ENCODE measurements at places on chromosomes 7 and 10. TPM values are rescaled to one million over a fixed set of nuclear protein-coding genes. Genes with fewer than 3 reads are reported as not detected.

DNA sequence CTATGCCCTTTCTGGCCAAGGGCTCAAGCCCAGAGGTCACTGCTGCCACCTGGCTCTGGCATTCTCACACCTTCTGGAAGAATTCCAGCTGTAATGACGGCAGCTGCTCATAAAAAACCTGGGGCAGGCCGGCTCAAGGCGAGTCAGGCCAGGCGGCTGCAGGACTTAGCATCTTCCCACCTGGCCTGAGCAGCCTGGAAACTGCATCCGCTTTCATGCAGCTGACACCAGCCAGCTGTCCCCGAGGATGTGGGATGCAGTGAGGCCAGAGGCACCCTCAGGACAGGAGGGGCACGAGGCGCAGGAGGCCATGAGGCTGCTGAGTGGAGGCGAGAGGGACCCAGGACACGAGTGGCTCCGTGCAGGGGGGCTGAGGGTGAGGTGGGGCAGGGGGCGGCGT lies 47.5 kb upstream of the ADGRA1 start:
- H3K27me3 ChIP-seq = peaks cover 3% of the 10 kb centered on the region
- no peaks in the 10 kb centered on the region for H3K4me1 ChIP-seq
- no peak for DNase-seq
- H3K36me3 ChIP-seq = no peaks in the 10 kb centered on the region
- H3K4me3 ChIP-seq = no peak overlapping the region
- H3K27ac ChIP-seq = no peak overlapping the region

GRCh38 chr10:74542077-74542476 lies 284.3 kb upstream of the KAT6B start:
- H3K4me1 ChIP-seq = no peaks in the 10 kb centered on the region
- H3K27me3 ChIP-seq = no peaks in the 10 kb centered on the region
- no peak for DNase-seq
- H3K36me3 ChIP-seq = no peaks in the 10 kb centered on the region

DNA sequence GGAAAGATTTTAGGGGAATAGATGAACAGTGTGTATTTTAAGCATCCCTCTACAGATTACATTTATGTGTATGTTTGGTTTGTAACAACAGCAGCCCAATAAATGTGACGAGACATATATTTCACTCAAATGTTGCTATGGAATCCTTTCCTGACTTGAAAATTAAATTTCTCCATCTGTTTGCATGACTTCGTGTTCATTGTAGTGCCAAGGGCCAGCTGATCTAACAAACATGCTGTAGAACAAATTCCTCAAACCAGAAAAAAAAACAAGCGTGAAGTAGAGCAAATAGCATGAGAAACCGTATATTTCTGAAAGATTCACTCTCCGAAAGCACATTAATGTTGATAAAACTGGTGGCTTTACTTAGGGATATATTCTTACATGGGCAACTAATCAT lies 87.8 kb downstream of the NRCAM start:
- no peak overlapping the region for H3K27ac ChIP-seq
- H3K4me3 ChIP-seq = no peak overlapping the region
- DNase-seq = no peak
- no peaks in the 10 kb centered on the region for H3K27me3 ChIP-seq
- no peaks in the 10 kb centered on the region for H3K36me3 ChIP-seq

DNA sequence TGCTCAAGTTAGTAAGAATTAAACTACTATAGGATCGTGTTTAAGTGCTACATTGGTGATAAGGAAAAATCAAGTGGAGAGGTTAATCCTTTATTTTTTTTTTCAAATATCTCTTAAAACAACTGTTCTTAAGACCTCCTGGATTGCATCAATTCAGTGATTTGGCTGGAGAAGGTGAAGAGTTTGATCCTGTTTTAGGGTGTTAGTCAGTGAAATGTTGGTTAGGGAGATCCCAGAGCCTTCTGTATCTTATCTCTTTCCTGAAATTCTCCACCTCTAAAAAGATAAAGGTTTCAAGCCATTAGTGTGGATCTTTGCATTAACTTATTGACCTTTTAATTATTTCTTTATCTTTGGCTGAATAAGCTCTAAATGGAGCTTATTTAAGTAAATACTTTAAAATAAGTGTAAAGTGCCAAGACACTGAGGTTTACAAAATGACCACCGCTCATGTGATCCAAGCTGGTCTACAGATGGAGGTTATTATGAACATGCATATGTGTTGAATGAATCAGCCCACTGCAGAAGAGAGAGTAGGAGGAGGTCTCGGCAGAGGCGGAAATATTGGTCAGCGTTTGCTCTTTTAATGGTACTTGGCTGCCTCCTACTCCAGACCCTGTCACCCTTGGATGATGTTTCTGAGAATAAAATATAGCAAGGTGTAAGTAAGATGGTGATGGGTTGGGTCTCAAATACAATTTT lies 51.8 kb upstream of the BMPER start:
- no peak overlapping the region for H3K27ac ChIP-seq
- H3K27me3 ChIP-seq = no peaks in the 10 kb centered on the region
- H3K36me3 ChIP-seq = no peaks in the 10 kb centered on the region
- no peaks in the 10 kb centered on the region for H3K4me1 ChIP-seq

Gene NODAL
- not detected for total RNA-seq

GRCh38 chr10:26355241-26355640 lies 82.9 kb upstream of the APBB1IP start:
- H3K4me3 ChIP-seq = no peak overlapping the region
- no peak for DNase-seq
- no peak overlapping the region for H3K27ac ChIP-seq
- no peaks in the 10 kb centered on the region for H3K27me3 ChIP-seq
- no peaks in the 10 kb centered on the region for H3K36me3 ChIP-seq

- DNase-seq = no peak
- no peaks in the 10 kb centered on the region for H3K27me3 ChIP-seq
- H3K36me3 ChIP-seq = no peaks in the 10 kb centered on the region
Observed at GRCh38 chr10:15451137-15452094, 80.3 kb upstream of the FAM171A1 start.

GRCh38 chr7:7201578-7202374 lies 19.4 kb downstream of the C1GALT1 start:
- H3K27ac ChIP-seq = peak overlapping the region; percentile 79
- H3K4me1 ChIP-seq = no peaks in the 10 kb centered on the region
- no peak overlapping the region for H3K4me3 ChIP-seq

DNA sequence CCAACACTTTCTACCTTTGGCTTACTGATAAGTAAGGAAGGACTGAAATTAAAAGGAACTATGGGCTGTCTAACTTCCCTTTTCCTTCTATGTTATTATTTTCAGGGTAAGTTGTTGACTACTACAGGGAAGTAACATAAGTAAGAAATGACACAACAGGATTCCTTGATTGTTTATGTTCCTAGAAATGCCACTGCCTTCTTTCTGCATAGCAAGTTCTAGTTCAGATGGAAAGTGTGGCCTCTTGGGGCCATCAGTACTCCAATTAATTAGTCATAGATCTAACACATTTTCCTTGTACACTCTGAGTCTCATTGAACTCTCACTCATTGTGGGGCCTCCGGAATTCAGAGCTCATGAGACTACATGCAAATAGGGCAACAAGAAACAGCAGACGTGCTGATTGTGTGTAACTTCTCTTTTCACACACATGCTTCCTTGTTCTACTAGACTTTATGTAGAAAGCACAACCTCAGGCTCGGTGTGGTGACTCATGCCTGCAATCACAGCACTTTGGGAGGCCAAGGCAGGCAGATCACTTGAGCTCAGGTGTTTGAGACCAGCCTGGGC lies 35.3 kb upstream of the HIBADH start:
- no peaks in the 10 kb centered on the region for H3K4me1 ChIP-seq
- no peaks in the 10 kb centered on the region for H3K36me3 ChIP-seq
- H3K27me3 ChIP-seq = no peaks in the 10 kb centered on the region
- DNase-seq = peak; percentile 56
- H3K4me3 ChIP-seq = no peak overlapping the region
- peak overlapping the region; percentile 15 for H3K27ac ChIP-seq

Gene LLCFC1
- total RNA-seq = not detected

Gene DEPP1
- 2,057 TPM for total RNA-seq

Gene DTX2
- total RNA-seq = 21.7 TPM

GRCh38 chr10:94006591-94007550 lies 13.1 kb downstream of the PLCE1 start:
- H3K27me3 ChIP-seq = no peaks in the 10 kb centered on the region
- H3K36me3 ChIP-seq = no peaks in the 10 kb centered on the region
- DNase-seq = peak; percentile 28
- H3K27ac ChIP-seq = peak overlapping the region; percentile 46

- no peak for DNase-seq
- no peak overlapping the region for H3K4me3 ChIP-seq
- no peak overlapping the region for H3K27ac ChIP-seq
- no peaks in the 10 kb centered on the region for H3K36me3 ChIP-seq
- H3K4me1 ChIP-seq = no peaks in the 10 kb centered on the region
- no peaks in the 10 kb centered on the region for H3K27me3 ChIP-seq
Observed at GRCh38 chr10:36671607-36672006, 453.8 kb upstream of the ANKRD30A start.

DNA sequence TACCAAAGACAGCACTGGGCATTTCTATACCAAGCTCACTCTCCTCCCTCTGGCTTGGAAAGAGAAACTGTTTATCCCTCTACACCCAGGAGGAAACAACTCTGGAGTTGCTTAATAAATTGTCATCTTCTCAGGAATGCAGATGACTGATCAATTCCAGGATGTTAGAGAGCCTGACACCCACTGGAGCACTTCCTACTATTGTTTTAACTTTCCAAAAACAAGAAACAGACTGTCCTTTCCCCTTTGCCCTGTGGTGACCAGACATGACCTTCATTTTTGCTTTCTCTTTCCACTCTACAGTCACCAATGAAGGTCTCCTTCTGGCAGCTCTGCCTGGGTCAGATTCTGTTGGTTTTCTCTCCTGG lies 19.6 kb downstream of the GIMAP4 start:
- no peak overlapping the region for H3K4me3 ChIP-seq
- no peaks in the 10 kb centered on the region for H3K36me3 ChIP-seq
- no peaks in the 10 kb centered on the region for H3K27me3 ChIP-seq
